ENCODE measurements at places on chromosomes 2 and 18. TPM values are rescaled to one million over a fixed set of nuclear protein-coding genes. Genes with fewer than 3 reads are reported as not detected.

CXCR2 gene
- 0.28 TPM for total RNA-seq

KLHL29 gene
- total RNA-seq = 1.6 TPM

VSNL1 gene
- not detected for total RNA-seq

IL1A gene
- not detected for total RNA-seq

IL1F10 gene
- total RNA-seq = not detected

IL18R1 gene
- total RNA-seq = 37.3 TPM

MCEE gene
- total RNA-seq = 16.6 TPM

SPP2 gene
- total RNA-seq = not detected

RNU2-63P gene
- 21.5 TPM for total RNA-seq

POTEC gene
- total RNA-seq = not detected

GPR45 gene
- total RNA-seq = not detected

Measured in activated naive CD8-positive, alpha-beta T cell treated with anti-CD3 and anti-CD28 coated beads, Interleukin-2, amount 10 ng/mL, durations not matched to agents 7 days and 5 days (primary cell).